H1 (cell line): ENCODE measurements at places on chromosomes 11 and 22.

DNA sequence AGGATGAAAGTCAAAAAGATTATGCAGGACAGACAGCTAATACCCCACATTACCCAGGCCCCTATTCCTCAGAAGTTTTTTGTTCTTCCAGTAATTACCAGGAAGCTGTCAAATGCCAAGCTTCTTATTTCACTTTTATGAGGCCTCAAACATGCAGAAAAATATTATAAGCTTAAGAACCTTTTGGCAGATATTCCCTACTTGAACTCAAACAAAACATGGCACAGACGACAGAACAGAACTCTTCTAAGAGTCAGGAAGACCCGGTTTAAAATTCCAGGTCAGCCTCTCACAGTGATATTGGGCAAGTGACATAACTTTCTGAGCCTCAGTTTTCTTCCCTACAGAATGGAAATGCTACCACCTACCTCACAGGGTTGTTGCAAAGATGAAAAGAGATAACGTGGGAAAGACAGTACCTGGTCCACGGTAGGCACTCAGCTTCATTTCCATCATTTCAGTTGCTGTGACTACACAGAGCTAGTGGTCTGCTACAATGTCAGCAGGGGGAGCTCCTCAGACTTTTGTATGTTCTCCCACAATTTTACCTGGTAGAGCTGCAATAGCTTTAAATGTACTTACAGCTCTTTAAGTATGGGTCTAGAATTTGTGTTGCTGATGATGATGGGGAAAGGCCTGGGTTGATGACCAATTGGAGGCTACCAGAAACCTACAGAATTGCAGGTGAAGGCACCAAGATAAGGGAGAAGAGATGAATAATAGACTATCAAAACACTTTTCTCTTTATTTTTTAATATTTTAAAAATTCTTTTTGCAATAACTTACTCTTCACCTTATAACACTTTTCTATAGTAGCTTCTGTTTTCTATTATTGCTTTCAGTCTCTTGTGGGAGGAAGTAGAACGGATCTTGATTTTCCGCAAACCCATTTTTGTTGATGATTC is 98.3 kb upstream of the CHRM4 start:
- no peak overlapping the region for H3K27ac ChIP-seq
- no peaks in the 10 kb centered on the region; the same call in 1 of the 2 replicates for H3K36me3 ChIP-seq
- no peak overlapping the region for H3K4me3 ChIP-seq
- no peak for DNase-seq

DNA sequence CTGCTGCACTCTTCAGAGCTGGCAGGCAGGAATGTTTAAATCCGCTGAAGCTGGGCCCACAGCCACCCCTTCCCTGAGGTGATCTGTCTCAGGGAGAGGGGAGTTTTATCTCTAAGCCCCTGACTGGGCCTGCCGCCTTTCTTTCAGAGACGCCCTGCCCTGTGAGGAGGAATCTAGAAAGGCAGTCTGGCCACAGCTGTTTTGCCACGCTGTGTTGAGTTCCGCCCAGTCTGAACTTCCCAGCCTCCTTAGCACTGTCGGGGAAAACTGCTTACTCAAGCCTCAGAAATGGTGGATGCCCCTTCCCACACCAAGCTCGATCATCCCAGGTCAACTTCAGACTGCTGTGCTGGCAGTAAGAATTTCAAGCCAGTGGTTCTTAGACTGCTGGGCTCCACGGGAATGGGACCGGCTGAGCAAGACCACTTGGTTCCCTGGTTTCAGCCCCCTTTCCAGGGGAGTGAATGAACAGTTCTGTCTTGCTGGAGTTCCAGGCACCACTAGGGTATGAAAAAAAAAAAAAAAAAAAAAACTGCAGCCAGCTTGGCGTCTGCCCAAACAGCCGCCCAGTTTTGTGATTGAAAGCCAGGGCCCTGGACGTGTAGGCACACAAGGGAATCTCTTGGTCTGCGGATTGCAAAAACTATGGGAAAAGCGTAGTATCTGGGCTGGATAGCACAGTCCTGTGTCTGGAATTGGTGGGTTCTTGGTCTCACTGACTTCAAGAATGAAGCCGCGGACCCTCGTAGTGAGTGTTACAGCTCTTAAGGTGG is 127.4 kb downstream of the SPON1 start:
- no peak for DNase-seq
- no peaks in the 10 kb centered on the region for H3K36me3 ChIP-seq
- no peak overlapping the region for H3K27ac ChIP-seq
- no peaks in the 10 kb centered on the region for H3K4me1 ChIP-seq
- H3K4me3 ChIP-seq, result no peak overlapping the region

GRCh38 chr11:48169717-48170116 is 46.9 kb upstream of the OR4B1 start:
- no peak for DNase-seq
- H3K4me1 ChIP-seq, result no peaks in the 10 kb centered on the region
- no peak overlapping the region for H3K4me3 ChIP-seq

GRCh38 chr11:14541192-14541947 is 21.2 kb upstream of the PSMA1 start:
- no peaks in the 10 kb centered on the region for H3K27me3 ChIP-seq
- H3K27ac ChIP-seq, result no peak overlapping the region
- DNase-seq, result no peak
- peaks cover 6% of the 10 kb centered on the region for H3K4me1 ChIP-seq

DNA sequence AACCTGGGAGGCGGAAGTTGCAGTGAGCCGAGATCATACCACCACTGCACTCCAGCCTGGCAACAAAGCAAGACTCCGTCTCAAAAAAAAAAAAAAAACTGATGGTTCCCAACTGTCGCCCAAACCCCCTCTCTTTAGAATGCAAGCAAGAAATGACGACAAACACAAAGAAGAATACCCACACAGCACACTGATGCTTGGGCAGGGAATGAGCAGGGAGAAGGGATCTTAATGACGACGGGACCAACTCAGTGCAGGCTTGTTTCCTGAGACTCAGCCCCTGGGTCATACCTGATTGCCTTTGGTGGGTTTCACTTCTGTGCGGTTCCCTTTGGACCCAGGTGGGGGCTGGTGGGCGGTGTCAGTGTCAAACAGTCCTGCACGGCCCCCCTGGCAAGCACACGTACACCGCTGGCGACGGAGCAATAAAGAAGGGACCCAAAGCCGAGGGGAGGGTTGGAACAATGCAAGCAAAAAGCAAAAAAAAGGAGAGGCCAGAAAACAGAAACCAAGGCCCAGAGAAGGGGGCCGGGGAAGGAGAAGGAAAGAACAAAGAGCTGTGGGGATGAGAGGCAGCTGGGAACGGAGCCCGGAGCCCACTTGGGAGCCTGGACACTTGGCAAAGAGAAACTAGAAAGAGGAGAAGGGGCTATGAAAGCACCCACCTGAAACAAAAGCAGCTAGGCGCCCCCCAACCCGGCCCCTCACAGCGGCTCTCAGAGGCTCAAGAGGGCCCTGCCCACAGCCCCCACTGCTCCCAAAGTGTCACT is 99.6 kb downstream of the CELSR1 start:
- DNase-seq, result no peak
- H3K27me3 ChIP-seq, result no peaks in the 10 kb centered on the region
- H3K4me3 ChIP-seq, result no peak overlapping the region
- no peaks in the 10 kb centered on the region; the same call in 1 of the 2 replicates for H3K4me1 ChIP-seq
- no peaks in the 10 kb centered on the region for H3K36me3 ChIP-seq
- no peak overlapping the region for H3K27ac ChIP-seq

- no peak for DNase-seq
- no peak overlapping the region for H3K27ac ChIP-seq
- H3K36me3 ChIP-seq, result no peaks in the 10 kb centered on the region
- no peaks in the 10 kb centered on the region for H3K27me3 ChIP-seq
Measured at GRCh38 chr11:2737866-2738265, 38.1 kb upstream of the KCNQ1OT1 start.

DNA sequence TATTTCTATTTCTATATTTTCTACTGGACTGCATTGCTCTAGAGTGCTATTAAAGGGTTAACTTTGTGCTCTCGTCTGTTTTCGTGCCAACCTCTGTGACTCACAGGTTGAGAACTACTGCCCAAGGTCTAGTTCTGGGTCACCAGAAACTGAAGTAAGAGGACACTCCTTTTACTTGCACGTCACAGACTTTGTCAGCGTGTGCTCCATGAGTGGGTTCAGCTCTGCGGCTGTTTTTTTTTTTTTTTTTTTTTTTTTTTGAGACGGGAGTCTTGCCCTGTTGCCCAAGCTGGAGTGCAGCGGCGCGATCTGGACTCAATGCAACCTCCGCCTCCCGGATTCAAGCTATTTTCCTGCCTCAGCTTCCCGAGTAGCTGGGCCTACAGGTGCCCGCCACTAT is 49.8 kb downstream of the CLMP start:
- H3K36me3 ChIP-seq, result no peaks in the 10 kb centered on the region
- no peak overlapping the region for H3K27ac ChIP-seq
- no peak for DNase-seq
- H3K27me3 ChIP-seq, result no peaks in the 10 kb centered on the region

DNA sequence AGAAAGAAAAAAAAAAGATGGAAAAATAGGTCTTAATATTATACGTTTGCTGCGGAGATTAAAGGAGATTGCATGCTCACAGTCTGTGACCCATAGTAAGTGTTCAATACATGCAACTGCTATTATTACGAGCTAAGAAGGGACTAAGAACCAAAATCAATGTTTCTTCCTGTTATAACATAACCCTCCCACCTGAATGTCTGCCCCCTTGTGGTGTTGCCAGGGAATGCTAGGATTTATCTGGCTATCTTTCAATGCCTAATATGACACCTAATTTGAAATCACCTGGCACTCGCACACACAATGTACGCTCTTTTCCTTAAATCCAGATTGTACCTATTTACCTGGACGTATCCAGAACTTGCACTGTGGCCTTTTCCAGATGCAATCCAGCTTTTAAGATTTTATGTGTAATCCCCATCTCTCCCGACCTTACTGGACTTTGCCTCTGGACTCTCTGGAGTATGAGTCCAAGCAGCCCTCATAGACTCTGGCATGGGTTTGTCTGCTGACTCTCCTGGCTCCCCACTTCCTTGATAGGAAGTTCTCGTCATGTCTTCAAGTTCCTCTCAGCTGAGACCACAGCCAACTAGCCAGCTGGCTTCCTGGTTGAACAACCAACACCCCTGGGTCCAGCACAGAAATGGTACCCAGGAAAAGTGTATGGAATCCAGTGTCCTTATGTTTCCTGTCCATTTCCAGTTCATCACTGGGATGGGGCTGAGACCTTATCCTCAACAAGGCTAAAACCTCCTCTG is 151.5 kb downstream of the CCDC34 start:
- H3K4me3 ChIP-seq, result no peak overlapping the region
- DNase-seq, result peak; percentile 73
- no peaks in the 10 kb centered on the region for H3K27me3 ChIP-seq
- H3K4me1 ChIP-seq, result no peaks in the 10 kb centered on the region
- H3K36me3 ChIP-seq, result peaks cover 13% of the 10 kb centered on the region
- no peak overlapping the region for H3K27ac ChIP-seq

GRCh38 chr11:118042796-118043195 is 34.1 kb upstream of the TMPRSS4 start:
- no peak overlapping the region for H3K27ac ChIP-seq
- H3K36me3 ChIP-seq, result no peaks in the 10 kb centered on the region
- DNase-seq, result no peak
- no peaks in the 10 kb centered on the region for H3K4me1 ChIP-seq

DNA sequence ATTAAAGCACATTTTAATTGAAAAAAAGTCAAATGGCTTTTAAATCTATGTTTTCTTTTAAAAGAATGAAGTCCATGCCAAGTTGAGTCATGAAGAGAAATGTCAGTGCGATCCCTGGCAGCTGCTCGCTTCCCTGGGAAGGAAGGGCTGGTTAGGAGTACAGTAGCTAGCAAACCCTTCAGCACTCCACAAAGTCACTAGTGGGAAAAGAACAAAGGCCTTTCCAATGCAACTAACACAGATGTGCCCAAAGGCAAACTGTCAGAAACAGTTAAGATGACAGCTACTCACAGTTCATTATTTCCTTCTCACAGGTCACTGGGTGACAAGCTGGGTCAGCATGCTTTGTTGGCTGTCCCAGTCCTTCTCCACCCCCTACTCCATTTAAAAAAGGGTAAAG is 308.7 kb downstream of the DCDC1 start:
- H3K27me3 ChIP-seq, result no peaks in the 10 kb centered on the region
- DNase-seq, result no peak
- H3K27ac ChIP-seq, result no peak overlapping the region
- H3K36me3 ChIP-seq, result no peaks in the 10 kb centered on the region

DNA sequence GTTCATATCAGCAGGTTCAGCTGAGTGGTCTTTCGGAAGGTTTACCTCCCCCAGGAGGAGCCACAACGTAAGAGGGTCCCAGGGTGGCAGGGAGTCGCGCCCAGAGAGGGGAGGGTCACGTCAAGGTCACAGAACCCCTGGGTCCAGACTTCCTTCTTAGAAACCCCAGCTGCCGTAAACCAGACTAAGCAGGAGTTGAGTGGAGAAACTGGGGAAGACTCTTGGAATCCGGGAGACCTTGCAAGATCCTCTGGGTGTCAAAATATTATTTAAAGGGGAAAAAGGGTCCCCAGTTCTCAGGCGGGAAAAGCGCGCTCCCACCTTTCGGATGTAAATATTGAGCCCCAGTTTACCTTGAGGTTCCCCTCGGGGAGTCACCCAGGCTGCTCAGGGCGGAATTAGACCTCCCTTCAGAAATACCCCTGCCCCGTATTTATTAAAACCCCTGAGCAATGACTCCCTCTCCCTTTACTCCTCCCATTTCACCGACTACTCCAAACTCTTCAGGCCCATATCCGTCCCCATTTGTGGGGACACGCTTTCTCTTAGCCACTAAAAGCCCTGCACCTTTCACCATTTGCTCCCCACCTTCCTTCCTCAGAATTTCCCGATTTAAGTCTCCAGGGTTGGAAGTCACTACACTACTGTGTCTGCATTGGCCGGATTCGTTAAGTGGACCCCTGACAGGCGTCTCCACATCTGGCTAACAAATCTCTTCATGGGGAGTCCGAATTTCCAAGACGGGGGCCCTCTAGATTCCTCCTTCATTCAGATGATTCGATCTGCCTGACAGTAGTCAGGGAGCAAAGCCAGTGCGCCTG is 4.2 kb downstream of the SLC17A6 start:
- no peak overlapping the region for H3K27ac ChIP-seq
- no peak for DNase-seq
- peaks cover 24% of the 10 kb centered on the region for H3K4me1 ChIP-seq
- peak overlapping the region; percentile 61 for H3K4me3 ChIP-seq

- no peaks in the 10 kb centered on the region for H3K4me1 ChIP-seq
- H3K36me3 ChIP-seq, result no peaks in the 10 kb centered on the region
- no peak overlapping the region for H3K27ac ChIP-seq
- no peaks in the 10 kb centered on the region for H3K27me3 ChIP-seq
Measured at GRCh38 chr11:104442321-104442720, 278.4 kb upstream of the PDGFD start.

GRCh38 chr22:20026204-20026908 is 5.4 kb downstream of the TANGO2 start:
- no peaks in the 10 kb centered on the region for H3K36me3 ChIP-seq
- peaks cover 8% of the 10 kb centered on the region for H3K4me1 ChIP-seq
- DNase-seq, result no peak
- H3K27me3 ChIP-seq, result no peaks in the 10 kb centered on the region
- H3K27ac ChIP-seq, result no peak overlapping the region
